ENCODE measurements at places on chromosomes 2 and 18. TPM values are rescaled to one million over a fixed set of nuclear protein-coding genes. Genes with fewer than 3 reads are reported as not detected.

The CTAGE1 gene
- not detected for total RNA-seq

The FASTKD2 gene
- 18.4 TPM for total RNA-seq

The VWC2L gene
- not detected for total RNA-seq

The UGT1A6 gene
- total RNA-seq, result not detected

The IL36RN gene
- total RNA-seq, result not detected

The STEAP3 gene
- total RNA-seq, result not detected

The NTSR2 gene
- not detected for total RNA-seq
